ENCODE measurements at places on chromosomes 3 and 15.

- DNase-seq = no peak
These were observed 1.7 kb upstream of the IP6K1 start for GRCh38 chr3:49788056-49788455.

GRCh38 chr3:48436477-48436787, 3.5 kb downstream of the CCDC51 start:
- DNase-seq = peak; percentile 13

DNA sequence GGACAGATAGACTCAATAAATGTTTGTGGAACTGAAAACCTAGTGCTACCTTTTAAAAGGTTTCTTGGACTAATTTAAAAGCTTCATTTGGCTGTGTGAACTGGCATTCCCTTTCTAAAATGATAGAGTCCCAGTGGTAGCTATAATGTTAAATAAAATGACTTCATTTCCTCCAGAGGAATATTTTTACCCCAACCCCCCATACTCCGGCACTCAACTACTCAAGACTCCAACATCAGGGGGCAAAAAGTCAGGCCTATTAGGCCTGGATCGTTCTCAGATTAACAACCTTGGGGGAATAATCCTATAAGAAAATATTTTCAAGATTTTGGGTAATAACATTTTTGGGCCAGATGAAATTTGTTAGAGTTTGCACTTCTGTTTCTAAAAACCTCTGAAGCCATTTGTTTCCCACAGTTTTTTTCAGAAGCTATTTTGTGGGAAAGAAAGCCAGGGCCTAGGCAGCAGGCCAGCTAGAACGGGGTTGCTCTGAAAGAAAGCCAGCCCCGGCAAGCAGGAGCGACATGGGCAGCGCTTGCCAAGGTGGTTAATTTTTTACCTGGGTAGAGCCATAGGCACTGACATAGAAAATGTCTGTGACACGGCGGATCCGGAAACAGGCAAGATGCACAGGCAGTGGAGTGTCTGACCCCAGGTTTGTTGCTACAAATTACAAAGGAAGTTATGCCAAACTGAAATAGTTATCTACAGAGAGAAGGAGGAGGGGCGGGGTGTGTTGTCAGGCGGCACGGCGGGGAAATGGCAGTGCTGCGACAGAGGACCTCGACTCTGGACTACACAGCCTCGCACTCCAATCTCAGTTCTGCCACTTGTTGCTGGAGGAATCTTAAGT, 84.6 kb downstream of the MAGI1 start:
- DNase-seq = peak; percentile 27

GRCh38 chr3:60755094-60755493, 496.2 kb downstream of the FHIT start:
- no peak for DNase-seq

DNA sequence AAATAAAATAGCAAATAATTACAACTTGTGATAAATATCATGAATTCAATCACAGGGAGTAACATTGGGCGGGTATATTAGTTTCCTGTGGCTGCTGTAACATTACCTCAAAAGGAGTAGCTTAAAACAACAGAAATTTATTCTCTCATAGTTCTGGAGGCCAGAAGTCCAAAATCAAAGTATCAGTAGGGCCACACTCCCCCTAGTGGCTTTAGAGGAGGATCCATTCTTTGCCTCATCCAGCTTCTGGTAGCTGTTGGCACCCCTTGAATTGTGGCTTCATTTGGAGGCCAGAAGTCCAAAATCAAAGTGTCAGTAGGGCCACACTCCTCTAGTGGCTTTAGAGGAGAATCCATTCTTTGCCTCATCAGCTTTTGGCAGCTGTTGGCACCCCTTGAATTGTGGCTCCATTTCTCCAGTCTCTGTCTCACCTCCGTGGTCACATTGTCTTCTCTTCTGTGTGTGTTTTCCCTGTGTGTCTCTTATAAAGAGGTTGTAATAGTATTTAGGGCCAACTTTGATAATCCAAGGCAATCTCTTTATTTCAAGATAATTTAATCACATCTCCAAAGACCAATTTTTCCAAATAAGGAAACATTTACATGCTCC, 3.1 kb upstream of the CFAP20DC start:
- DNase-seq = no peak

- DNase-seq = no peak
These were observed 40.2 kb upstream of the ADAMTSL3 start for GRCh38 chr15:83613714-83614113.

DNA sequence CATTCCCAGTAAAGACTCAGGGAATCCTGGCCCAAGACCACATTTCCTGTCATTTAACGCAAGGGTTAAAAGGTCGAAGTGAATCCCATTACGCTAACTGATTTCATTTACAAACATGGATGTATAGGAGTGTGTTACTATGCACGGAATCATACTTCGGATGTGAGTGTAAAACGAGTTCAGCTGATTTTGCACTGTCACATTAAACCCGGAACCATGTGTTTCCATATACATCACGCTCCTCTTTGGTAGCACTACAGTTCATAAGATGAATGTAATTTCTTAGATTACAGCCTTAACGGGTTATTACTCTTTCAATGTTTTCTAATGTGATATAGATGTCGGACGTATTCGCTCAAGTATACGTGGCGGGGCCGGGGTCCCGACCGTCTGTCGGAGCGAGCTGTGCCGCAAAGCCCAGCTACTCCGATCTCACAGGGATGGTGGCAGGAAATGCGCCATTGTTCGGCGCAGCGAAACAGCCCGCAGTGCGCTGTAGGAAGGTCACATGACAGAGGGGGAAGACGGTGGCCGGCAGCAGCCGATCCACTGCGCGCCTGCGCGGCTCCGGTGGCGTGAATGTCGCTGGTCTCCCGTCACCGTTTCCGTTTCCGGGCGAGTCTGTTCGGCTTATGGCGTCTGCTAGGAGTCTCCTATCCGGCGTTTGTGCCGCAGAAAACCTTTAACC, 97.3 kb downstream of the NPAP1 start:
- peak; percentile 93 for DNase-seq

DNA sequence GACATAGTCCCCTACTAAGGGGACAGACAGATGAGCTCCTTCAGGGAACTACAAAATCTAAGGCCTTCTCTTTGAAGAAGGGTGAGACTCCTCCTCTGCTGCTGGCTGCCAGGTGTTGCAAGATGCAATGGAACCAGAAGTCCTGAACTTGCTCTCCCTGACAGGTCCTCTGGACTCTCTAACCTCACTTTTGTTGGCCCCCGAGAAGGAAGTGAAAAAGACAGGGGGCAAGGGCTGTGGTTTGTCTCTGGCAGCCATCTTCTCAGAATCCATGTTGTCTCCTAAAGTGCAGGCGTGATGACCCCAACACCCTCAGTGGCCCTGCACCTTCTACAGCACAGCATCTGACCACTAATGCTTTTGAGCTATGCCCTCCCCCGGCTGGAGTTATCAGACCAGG, 292.5 kb downstream of the CHST2 start:
- no peak for DNase-seq

DNA sequence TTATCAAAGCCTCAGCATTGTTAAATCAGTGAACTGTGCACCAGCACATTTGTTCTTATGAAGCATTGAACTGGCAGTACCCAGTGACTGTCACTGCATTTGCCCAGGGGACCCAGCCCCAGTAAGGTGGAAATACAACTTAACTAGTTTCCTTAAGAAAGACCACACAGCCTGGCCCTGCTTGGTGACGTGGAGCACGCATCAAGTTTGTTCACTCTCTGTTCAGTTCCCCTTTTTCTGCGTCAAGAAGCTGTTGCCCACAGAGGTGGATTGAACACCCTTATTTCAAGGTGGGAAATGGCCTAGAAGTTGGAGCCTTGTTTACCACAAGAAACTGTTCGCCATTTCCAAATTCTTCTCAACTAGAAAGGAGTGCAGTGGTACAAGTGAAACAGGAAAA, 69.9 kb upstream of the AGBL1 start:
- no peak for DNase-seq

GRCh38 chr3:150275941-150276340, 132.2 kb upstream of the TSC22D2 start:
- no peak for DNase-seq

DNA sequence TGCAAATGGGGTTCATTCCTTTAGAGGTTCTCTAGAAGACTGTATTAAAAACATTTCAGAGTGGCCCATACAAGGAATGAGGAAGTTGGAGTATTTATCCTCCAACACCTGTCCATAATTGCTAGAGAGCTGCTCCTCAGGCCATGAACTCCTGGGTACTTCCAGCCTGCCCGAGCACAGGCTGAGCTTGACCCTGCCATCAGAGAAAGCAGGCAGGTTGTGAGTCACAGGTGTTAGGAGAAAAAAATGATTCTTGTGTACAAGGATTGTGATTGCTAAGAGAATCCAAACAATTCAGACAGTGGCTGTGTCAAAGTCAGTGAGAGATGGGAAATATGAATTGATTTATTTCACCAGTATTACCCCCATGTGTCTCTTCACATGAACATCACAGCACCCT, 156.8 kb upstream of the GADL1 start:
- DNase-seq = no peak

DNA sequence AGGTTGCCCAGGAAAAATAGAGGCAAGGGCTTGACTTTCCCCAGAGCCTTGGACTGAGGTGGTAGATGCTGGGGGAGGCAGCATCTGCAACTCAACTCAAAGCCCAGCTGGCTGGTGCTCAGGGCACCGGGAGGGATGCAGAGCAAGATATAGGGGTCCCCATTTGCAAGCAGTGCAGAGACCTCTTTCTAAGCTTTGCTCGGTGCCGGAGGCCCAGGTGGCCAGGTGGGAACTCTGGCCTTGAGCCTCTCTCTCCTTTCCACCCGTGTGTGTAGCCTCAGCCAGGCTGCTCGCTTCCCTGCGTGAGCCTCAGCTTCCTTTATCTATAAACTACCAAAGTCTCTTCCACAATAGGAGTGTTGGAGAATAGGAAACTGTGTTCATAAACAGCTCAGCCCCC, 36.5 kb downstream of the SLC6A6 start:
- DNase-seq = no peak

GRCh38 chr15:33994005-33994615, 25.8 kb downstream of the CHRM5 start:
- no peak for DNase-seq

DNA sequence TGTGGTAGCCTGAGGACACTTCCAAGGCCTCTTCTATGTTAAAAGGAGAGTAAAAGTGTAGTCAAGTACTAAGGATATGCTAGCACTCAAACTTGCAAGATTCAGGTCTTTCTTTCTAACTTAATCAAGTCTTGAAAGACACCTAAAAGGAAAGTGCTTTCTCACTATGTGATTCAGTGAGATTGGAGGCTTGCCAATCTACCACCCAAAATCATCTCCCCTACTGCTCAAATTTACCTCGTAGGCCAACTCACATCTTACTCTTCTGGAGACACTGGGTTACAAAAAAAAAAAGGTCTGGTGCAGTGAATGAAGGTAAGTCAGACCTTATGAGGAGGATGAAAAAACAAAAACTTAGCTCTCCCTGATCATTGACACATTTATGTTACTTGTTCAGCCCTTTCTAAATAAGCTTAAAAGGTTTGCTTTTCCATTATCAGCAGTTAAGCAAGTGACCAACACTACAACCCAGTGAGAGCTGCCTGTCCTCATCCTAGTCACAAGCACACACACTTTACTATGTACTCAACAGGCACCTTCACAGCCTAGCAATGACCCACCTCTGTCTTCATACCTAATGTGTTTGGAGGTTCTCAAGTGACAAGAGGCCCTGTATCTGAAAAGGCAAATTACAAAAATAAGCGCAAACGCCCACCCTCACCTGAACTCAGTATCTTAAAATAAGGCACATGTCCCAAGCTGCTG, 19.6 kb downstream of the SUMF1 start:
- no peak for DNase-seq

- DNase-seq = peak; percentile 68
These were observed 16.2 kb upstream of the BAHD1 start for GRCh38 chr15:40424483-40425115.

DNA sequence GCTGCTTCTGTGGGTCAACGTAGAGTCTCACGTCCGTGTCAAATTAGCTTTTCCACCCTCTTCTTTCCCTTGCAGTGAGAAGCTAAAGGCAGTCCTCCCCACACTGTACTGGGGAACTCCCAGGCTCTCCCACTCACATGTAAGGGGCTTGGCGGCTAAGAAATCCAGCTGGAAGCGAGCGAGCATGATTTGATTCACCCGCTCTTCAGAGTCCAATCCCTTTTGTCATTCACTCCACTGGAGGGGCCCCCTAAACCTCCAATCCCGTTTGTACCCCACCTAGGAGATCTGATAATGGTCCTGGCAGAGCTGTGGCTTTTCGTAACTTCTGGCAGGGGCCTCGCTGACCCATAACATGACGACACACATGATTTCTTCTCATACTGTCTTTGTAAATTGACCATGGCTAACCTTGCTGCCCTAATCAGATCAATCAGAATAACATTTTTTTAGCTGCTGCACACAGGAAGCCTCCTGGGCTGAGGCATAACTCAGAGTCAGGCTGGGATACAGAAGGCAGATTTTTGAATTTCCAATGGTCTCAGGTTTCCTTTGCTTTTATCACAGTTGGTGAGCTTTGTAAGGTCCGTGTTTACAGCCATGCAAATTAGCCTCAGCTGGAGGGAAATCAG, 235.2 kb downstream of the GREM1 start:
- DNase-seq = peak; percentile 71

DNA sequence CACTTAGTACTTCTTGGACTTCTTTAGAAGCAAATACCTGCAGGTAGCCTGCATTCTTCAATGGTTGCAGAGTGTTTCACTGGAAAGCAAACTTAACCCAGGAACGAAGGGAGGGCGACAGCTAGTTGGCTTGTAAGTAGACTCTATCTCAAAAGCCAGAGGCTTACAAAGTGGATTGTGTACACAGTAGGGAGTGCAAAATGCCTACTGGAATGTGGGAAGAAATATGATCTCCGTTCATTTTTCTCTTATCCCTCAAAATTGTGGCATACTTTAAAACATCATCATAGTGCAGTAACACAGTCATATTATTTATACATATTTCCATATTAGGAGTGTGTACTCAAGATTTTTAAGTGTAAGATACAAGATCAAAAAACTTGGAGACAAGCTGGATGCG, 155.7 kb downstream of the LIPC start:
- DNase-seq = no peak

DNA sequence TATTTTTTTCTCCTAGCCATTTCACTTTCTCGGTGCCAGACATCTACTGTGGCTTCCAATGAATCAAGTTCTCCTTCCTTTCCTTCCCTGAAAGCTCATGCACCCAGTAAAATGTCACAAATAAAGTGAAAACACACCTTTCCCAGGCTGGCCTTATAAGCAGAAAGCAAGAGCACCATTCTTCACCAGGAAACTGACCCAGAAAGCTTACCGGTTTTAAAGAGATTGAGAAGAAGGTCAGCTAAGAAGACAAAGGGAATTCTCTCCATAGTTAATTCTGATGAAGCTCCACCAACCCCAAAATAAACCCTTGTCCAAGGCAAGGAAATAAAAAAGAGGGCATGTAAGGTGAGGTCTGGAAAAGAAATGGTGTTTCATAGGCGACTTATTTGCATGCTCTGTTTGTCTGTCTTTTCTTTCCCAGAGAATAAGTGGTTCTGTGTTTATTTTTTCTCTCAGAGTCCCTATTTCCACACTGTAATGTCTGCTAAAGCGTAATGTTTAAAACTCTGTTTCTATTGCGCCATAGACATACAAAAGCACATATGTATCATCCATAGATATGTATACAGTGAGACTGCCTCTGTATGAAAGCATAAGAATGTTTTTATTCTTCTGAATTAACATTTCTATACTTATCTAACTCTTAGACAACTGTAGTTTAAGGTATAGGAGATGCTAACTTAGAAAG, 2.8 kb downstream of the LSAMP start:
- no peak for DNase-seq
